ENCODE measurements at places on chromosomes 2 and 18.

DNA sequence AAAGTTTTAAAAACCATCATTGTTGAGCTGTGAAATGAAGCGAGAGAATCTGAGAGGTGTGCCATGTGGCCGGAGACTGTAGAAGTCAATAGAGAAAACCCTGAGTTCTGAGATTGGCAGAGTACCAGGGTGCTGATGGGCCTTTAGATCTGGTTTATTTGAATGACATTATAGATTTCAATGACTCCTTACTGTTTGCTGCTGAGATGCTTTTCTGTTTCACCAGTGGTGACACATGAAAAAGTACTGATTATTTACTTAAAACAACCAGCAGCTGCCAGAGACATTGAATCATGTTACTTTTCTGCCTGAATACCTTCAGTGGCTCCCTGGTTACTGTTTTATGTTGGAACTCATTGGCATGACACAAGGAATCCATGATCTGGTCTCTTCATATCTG lies 602.7 kb upstream of the ZNF804A start:
- no peak for DNase-seq

DNA sequence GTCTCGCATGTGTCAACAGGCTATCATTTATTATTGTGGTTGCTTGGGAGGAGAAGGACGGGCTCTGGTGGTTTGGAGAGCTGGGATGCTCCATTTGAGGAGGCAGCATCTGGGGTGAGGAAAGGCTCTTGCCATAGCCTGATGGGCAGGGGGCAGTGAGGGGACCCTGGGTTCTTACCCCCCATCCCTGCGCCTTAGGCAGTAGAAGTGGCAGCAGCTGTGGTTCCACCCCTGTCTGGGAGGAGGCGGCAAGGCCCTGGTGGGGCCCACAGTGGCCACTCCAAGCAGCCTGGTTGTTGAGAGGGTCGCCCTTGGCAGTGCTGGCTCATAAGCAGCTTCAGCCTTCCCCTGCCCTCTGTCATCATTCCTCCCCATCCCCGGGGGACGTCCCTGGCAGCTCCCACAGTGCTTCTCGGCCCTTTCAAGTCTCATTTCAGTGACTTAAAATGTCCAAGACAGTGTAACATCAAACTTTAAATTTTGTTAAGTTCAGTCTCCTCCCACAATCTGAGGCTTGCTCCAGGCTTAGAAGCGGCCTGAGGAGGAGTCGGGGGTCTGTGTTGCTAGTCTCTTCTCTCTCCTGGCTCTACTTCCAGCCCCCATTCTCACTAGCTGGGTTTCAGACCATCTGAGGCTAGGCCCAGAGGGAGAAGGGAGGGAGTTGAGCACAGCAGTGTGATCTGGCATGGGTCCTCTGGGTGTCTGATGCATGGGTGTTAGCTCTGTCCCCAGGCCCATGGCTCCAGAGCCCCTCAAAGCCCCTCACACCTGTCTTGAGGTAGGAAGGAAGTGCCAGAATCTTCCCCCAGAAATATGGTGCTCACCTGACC lies 34.9 kb upstream of the PTPN4 start:
- no peak for DNase-seq

DNA sequence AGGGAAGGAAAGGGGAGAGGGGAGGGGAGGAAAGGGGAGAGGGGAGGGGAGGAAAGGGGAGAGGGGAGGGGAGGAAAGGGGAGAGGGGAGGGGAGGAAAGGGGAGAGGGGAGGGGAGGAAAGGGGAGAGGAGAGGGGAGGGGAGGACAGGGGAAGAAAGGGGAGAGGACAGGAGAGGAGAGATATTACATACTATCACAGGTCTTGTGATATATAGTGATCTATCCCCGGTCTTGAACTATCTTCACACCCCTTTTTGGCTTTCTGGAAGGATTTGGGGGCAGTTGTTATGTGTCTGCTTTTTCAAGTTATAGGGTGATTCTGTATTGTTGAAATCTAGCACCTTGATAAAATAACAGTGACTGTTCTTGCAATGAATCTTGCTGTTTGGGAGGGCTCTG lies 92.1 kb upstream of the ID2 start:
- no peak for DNase-seq

- DNase-seq = no peak
Observed at GRCh38 chr2:200625958-200626363, 40.1 kb downstream of the AOX1 start.

- no peak for DNase-seq
Observed at GRCh38 chr18:48850822-48851598, 99.8 kb downstream of the SMAD7 start.
